ENCODE measurements at places on chromosomes 12 and 14.

GRCh38 chr12:117134059-117134458, 34.8 kb upstream of the TESC start:
- peak; percentile 64 for DNase-seq

- DNase-seq: no peak
These were observed 92.8 kb upstream of the TMTC2 start for GRCh38 chr12:82593901-82594396.

DNA sequence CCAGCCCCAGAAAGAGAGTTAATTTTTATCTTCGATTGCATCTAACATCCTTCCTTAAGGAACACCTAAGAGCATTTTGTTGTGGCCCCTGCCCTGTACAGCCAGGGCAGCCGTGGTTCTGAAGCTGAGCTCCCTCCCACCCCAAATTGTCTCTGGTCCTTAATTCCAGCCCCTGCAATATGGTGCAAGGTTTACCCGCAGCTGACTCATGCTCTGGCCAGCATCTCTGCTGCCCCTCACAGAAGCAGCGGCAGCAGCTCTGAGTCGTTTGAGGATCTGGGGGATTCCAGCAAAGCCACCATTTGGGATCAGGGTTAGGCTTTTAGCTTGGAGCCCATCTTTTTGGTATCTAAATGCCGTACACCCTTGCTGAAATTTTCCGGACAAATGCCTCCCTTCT, 3.3 kb downstream of the DLK1 start:
- DNase-seq: no peak

- DNase-seq: no peak
These were observed 198.8 kb downstream of the KITLG start for GRCh38 chr12:88381466-88381865.

GRCh38 chr12:112126000-112126438, 659 bp downstream of the TRAFD1 start:
- DNase-seq: no peak

GRCh38 chr12:112464605-112465004, 45.9 kb downstream of the PTPN11 start:
- no peak for DNase-seq

GRCh38 chr12:100682178-100682577, 108.7 kb downstream of the GAS2L3 start:
- DNase-seq: no peak

- DNase-seq: peak; percentile 34
These were observed 7.3 kb downstream of the ITGA7 start for GRCh38 chr12:55700255-55701018.

DNA sequence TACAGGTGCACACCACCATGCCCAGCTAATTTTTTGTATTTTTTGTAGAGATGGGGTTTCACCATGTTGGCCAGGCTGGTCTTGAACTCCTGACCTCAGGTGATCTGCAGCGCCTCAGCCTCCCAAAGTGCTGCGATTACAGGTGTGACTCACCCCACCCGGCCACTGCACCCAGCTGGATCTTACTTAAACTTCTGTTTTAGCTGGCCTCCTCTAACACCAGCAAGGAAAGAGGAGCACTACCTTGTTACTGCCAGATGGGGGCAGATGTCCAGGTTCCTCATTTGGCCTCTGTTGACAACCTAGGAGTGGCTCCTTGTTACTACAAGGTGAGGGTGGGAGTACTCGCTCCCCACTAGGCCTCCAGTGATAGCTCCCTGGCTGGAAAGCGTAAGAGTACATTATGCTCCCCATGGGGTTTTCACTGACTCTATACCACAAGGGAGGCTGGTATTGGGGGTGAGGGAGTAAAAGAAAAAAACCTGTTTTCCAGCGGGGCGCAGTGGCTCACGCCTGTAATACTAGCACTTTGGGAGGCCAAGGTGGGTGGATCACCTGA, 13.2 kb upstream of the ARF6 start:
- no peak for DNase-seq

DNA sequence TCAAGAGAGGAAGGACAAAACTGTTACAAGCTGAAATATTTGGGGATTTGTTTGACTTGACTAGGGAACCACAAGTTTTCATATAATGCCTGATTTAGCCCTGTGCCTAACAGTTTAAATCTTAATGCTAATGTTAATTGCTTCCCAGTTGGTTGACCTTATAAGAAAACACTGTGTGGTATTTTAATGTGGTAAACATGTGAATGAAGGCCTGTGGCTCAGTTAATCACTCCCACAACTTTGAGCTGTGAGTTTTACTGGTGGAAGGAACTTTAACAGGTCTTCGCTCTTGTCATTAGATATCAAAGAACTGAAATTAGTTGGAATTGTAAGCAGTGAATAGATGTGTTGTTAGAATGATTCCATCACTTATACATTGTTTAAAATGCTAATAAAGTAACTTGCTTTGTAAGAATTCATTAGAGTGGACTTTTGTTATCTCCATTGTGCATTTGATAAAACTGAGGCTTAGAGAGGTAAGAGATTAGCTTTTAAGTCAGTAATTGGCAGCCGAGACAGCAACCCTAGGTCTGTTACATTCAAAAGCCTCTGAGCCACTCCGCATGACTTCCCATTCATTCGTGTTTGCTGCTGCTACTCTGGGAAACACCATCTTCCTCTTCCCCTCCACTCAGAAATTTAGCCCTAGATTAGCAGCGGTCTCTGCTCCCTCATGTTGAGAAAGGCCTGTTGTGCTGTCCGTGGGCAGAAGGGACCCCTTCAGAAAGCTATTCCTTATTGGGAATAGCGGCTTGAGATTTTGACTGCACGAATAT, 1.0 kb upstream of the TBK1 start:
- DNase-seq: no peak

DNA sequence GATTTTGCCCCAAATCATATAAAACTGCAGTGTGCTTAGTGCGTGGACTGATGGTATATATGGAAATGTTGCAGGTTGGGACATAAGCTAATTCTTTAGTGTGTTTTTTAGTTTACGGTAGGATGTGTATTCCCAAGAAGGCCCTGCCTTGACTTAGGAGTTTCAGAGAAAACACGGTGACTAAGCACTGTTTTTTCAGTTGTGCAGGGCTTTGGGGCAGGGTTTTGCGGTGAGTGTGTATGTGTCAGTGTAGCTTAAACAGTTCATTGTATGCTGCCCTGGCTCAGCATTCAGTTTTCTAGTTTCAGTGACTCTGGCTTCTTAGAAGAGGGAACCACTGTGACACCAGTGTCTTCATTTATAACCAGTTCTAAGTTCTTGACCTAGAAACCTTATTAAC, 101.2 kb downstream of the AKAP6 start:
- DNase-seq: no peak

GRCh38 chr14:82725213-82725612, 1191.6 kb upstream of the SEL1L start:
- DNase-seq: no peak

GRCh38 chr14:104595911-104596450, 8.6 kb downstream of the TMEM179 start:
- no peak for DNase-seq

DNA sequence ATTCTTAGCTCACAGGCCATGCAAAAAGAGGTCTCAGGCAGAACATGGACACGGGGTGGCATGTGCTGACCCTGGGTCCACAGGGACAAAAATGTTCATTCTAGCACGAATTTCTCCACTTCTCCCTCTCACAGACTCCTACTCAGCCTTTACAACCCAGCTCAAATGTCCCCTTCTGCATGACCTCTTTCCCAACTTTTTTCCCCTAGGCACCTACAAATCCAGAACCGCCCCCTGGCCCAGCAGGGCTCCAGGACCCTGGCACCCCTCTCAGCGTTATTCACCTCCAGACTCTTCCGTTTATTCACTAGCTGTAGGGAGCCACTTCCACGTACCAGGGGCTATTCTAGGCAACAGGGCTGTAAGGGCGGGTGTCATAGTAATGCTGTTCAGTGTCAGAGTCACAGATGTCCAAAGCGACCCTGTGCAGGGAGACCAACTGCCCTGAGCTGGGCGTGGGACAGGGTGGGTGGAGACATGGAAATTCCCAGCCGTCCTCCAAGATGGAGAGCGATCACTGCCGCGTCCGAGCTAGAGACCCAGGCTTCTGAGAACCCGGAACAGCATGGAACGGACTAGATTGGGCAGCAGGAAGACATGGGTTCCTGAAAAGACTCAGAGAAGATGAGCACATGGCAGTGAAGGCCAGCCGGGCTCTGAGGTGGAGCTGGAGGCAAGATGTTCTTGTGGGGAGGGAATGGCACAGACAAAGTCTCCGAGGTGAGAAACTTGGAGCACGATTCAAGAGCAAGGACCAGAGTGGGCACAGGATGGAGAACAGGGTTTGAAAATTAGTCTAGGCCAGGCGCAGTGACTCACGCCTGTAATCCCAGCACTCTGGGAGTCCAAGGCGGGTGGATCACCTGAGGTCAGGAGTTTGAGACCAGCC, 274.9 kb upstream of the RTL1 start:
- DNase-seq: no peak

DNA sequence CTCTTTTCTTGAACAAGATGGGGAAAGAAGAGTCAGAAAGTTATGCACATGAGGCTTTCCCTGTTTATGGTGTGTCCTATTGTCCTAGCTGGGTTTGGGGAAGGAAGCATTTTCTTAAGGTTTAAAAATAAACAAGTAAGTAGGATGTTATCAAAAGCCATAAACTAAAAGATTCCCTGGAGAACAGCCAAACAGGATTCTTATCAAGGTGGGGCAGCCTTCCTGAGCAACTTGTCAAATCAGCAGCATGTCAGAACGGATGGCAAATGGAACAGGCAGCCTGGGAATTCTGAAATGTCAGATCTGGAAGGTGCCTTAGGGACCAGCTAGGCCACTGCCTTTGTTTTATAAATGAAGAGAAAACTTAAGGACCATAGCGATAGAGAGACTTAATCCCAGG, 152.2 kb upstream of the RGS6 start:
- no peak for DNase-seq

DNA sequence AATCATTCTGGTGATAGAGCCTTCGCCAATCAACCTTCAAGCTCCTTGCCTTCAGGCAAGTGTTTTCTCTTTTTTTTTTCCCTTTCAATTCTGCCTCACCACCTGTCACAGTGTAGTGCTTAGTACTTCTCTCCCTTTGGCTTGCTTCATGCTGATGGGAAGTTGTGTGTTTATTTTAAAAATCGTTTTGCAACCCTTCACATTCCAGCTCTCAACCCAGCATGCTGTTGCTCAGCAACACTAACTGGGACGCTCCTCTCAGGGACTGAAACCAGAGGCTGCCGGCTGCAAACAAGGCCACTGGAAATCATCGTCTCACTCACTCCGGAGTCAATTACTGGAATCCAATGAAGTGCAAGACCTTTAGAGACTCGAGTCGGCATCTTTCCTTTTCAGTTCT, 342.7 kb downstream of the PRKD1 start:
- DNase-seq: peak; percentile 65

GRCh38 chr14:81805785-81806184, 272.1 kb upstream of the SEL1L start:
- DNase-seq: no peak

DNA sequence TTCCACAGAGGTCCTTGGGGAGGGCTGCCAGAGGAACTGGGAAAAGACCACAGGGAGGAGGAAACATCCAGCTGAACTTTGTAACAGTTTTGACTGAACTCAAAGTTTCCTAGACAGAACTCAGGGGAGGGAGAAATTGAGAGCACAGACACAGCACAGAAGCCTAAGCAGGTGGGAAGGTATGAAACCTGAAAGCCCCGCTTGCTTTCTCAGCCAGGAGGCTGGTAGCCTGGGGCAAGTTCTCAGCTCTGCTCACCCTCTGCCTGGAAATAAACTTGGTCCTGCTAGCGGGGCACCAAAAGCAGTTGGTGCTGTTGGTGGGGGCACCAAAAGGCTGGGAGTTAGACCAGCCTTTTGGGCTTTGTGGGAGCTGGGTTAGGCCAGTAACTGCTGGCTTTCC, 25.9 kb upstream of the OR4E1 start:
- no peak for DNase-seq

DNA sequence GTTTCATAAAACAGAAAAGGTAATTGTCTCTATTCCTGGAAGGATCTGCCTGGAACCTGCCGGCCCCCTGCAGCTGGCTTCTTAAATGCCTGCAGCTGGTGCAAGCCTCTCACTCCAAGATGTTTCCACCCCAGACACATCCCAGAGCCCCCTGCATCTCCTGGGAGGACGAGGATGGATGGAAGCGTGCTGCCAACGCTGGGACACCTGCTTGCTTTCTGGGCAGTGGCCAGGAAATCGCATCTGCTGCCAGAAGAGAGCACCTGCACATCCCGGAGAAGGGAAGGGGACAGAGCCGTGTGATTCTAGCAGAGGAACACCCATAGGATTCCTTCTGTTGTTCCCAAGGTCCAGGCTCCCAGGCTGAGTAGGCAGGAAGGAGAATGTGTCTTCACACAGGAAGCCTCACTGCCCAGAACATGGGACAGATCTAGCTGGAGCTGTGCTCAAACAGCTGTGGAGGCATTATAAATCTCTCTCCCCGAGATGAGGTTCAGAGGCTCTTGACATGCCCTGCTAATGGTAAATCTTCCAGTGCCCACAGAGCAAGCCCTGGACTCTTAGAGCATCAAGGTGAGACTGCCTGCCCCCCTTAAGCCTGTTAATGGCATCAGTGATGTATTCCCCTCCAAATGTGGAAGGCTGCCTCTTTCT, 138.8 kb upstream of the MAP1LC3B2 start:
- DNase-seq: no peak

- DNase-seq: no peak
These were observed 47.2 kb downstream of the FGD4 start for GRCh38 chr12:32446316-32447119.

- DNase-seq: no peak
These were observed 9.9 kb downstream of the BCL7A start for GRCh38 chr12:122031342-122032216.

DNA sequence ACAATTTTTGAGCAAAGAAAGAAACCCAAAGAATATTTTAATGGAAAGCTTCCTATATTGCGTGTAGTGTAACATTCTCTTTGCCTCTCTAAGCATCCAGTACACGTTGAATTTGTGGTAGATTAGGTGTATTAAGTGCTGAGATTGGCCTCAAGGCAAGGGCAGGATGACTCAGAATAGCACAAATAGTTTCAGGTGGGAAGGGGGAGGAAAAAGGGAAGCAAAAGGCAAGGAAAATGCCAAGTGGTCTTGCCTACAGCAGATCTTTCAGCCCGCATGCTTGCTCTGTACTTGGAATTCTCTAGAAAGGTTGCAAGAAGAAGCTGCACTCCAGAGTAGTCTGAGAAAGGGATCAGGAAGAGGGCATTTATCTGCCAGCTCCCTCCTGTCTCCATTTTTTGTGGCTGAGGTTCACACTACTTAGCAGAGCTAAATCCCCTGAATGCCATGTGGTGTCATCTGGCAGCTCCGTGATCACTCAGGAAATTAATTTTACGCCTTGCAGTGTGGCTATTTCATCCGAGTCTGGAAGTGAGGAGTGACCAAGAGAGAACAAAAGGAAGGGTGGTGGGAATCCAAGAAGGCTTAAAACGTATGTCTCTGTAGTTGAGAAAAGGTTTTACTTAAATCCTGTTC, 28.5 kb downstream of the CDKN1B start:
- DNase-seq: no peak

- DNase-seq: peak; percentile 14
These were observed 481.8 kb downstream of the TMEM117 start for GRCh38 chr12:44317651-44318126.

GRCh38 chr12:51797301-51797700, 51.2 kb downstream of the FIGNL2 start:
- DNase-seq: no peak

DNA sequence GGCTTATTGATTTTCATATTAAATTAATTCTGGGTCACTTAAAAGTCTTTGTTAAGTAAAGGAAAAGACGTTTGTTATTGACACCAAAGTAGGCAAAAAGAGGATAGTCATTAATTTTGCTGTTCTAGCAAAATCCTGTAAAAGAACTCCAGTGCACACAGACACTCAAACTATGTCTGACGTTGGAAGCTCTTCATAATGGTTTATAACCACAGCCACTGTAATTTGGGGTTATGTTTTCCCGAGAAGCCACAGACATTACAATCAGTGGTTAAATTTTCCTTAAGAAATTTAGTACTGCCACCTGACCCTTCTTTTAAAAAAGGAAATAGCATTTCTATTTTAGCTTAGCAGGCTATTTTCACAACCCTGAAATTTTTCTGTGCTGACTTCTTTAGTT, 267.5 kb downstream of the CCDC91 start:
- DNase-seq: no peak
